Astrocyte of the spinal cord (primary cell): ENCODE measurements at places on chromosomes 5 and 9.

DNA sequence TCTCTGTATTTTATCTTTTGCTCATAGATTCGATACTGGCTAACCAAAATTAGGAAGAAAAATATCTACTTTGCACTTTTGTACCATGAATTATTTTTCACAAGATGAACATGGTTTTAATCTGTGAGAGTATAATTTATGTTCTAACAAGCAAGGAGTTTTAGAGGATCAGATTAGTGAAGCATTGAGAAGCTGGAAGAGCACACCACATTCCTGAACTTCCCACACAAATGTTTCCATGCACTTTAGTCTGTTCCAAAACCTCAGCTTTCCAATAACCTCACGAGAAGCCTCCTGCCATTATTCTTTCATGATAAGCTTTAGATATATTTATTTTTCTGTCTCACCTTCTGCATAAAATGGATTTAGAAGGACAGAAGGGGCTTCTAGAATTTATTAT is 98.7 kb upstream of the MPDZ start:
- peak; percentile 15 for DNase-seq

GRCh38 chr5:53023969-53024368 is 34.8 kb downstream of the ITGA2 start:
- DNase-seq, result peak; percentile 72

- no peak for DNase-seq
Measured at GRCh38 chr9:86263876-86264275, 4.4 kb upstream of the C9orf153 start.

- no peak for DNase-seq
Measured at GRCh38 chr5:60437308-60437707, 262.7 kb downstream of the DEPDC1B start.

- DNase-seq, result no peak
Measured at GRCh38 chr9:98806394-98807035, 955 bp upstream of the GALNT12 start.

DNA sequence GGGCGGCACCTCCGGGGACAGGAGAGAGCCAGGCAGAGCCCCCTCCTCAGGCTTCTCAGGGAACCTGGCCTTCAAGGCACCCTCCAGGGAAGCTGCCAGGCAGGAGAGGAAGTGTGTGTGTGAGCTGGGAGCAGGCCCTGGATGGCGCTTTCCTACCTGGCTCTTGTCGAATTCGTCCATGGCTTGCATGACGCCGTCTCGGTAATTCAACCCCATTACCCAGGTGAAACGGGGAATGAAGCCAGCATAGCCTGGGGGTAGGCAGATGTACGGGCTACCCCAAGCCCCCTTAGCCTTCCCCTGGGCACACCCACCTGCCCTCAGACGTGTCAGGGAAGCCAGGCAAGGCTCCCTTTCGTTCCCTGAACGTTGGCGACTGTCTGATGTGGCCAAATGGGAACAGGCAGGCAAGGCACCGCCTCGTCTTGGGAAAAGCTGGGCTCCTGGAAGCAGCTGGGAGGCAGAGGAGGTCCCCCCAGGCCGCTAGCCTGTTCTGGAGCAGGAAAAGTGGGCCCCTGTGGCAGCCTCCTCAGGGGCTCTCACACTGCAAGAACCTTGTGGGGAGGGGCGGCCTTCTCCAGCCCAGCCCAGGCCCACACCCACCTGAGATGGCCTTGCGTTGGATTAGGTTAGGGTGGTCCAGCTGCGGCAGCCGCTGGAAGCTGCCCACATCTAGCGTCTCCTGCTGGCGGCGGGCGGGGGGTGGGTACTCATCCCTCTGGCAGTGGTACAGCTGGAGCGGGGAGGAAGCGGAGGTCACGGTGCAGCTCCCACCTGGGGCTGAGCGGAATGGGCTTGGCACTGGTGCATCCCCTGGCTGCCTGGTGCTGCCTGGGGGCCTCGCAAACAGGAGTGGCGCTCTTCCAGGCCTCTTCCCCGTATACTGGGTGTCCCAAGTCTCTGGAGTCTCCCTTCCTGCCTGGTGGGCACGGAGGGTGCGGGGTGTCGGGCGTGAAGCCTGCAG is 3.7 kb downstream of the TUBB4B start:
- no peak for DNase-seq

DNA sequence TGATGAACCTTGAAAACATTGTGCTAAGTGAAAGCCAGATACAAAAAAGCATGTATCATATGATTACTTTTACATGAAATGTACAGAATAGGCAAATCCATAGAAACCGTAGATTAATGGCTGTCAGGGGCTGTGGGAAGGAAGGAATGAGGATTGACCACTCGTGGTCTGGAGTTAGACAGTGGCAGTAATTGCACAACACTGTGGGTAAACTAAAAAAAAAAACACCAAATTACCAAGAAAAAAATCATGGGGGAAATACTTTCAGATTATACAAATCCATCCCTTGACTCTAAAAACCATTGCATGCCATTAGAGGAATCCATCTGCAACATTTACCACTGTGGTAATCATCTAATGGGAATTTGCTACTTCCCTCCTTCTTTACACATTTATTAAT is 140.0 kb downstream of the SIL1 start:
- peak; percentile 52 for DNase-seq

DNA sequence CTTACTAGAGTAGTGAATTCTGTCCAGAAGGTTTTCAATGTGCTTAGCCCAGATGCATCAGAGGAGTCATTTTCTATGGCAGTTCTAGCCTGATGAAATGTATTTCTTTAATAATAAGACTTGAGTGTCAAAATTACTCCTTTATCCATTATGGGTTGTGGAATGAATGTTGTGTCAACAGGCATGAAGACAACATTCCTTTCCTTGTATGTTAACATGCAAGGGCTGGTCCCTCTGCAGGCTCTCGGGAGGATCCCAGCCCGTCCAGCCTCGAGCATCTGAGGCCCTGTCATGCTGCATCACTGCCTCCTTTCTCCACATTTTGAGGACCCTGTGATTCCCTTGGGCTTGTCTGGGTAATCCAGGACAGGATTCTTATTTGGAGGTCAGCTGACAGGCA is 42.9 kb upstream of the FAM120AOS start:
- no peak for DNase-seq

- no peak for DNase-seq
Measured at GRCh38 chr5:76476474-76477038, 73.5 kb downstream of the IQGAP2 start.

- DNase-seq, result peak; percentile 79
Measured at GRCh38 chr5:17228821-17229291, 11.4 kb downstream of the BASP1 start.

- no peak for DNase-seq
Measured at GRCh38 chr5:30113542-30113941, 1079.9 kb upstream of the CDH6 start.

DNA sequence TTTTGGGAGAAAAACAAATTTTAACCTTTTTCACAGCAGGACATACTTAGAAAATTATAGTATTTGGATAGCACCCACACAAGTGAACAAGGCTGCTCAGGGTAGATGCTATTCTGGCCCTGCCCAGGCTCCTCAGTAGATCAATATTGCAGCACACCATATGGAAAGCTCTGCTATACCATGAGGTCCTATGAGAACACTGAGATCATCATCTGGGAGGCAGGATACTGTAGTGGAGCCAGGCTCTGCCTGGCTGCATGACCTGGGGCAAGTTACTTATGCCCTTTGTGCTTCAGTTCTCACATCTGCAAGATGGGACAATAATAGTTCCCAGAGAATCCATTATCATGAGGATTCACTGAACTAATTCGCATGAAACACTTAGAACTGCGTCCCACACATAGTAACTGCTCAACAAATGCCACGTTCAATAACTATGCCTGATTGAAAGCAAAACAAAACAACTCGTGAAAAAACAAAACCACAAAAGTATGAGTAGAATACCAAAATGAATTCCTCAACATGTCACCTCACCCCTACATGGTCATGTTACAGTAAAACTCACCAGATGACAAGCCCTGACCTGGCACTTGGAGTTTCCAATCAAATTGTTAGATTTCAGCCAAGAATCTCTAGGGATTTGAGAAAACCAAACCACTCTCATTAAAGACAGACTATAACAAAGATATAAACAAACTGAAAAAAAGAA is 31.9 kb downstream of the ARSB start:
- peak; percentile 43 for DNase-seq

GRCh38 chr5:88833371-88834130 is 49.4 kb downstream of the MEF2C start:
- peak; percentile 76 for DNase-seq

DNA sequence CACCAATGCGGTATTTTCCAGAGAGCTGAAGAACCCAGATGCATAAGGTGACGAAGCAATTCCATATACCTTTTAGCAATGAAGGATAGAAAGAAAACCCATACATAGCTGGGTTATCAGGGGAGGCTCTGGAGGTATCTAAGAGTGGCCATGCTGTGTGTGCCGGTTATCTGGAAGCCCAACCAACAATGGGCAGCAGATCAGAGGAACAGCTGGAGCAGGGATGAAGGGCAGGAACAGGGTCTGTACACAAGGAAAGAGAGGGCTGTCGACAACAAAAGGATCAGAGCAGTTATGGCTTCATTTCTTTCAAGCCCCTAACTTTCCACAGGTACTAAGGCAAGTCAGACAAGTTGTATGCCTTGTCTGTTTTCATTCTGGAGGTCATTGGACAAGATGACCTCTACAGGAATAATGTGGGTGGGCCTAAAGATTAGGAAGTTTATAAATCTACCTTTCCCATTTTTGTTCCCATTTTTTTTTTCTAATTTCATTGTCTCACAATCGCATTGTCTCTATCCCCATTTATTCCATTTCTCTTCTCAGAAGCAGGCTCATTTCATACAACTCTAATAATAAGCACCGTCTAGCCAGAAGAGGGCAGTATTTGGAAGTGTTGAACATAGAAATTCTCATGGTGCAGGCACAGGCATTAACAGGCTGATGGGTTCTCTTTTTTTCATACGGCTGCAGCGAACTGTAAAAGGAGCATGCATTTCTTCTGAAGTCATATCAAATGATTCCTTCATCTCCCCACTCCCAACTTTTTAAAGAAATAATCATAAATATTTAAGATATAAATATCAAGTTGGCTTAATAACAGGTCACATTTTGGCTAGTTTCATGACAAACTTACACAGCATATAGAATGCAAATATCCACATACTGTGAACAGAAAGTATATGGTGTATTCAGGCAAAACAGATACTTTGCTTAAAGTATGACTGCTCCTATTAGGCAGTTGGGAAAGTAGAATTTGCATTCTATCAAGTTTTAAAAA is 63.5 kb downstream of the ZNF474 start:
- DNase-seq, result peak; percentile 78

- DNase-seq, result no peak
Measured at GRCh38 chr9:134616341-134616740, 25.3 kb upstream of the COL5A1 start.

- no peak for DNase-seq
Measured at GRCh38 chr5:10254686-10255085, 4.6 kb downstream of the CCT5 start.

GRCh38 chr5:23158179-23158578 is 305.0 kb upstream of the CDH12 start:
- DNase-seq, result no peak

- DNase-seq, result peak; percentile 7
Measured at GRCh38 chr5:63555874-63556273, 406.4 kb downstream of the HTR1A start.

GRCh38 chr9:122377241-122378164 is 6.7 kb downstream of the PTGS1 start:
- DNase-seq, result no peak

DNA sequence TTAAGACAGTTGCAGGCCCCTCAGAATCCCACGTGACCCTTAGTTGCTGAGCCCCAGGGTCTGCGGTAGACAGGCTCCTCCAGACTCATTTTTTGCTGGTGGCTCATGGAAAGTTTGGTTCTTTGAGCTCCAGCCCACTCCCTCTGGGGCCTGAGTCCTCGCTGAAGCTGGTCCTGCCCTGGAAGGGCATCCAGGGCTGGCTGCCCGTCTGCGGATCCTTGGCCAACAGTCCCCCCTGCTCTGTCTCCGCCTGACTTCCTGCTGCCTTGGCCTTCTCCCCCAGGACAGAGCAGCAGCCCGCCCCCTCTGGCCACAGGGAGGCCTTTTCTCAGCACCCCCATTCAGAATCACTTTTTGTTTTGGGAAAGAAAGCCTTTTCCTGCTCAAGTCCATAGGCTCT is 24.4 kb downstream of the SLC6A7 start:
- DNase-seq, result peak; percentile 16
